ENCODE measurements at places on chromosomes 5 and 9.
A peak's percentile ranks its signal among the peaks of the same experiment; 100 is the strongest.

DNA sequence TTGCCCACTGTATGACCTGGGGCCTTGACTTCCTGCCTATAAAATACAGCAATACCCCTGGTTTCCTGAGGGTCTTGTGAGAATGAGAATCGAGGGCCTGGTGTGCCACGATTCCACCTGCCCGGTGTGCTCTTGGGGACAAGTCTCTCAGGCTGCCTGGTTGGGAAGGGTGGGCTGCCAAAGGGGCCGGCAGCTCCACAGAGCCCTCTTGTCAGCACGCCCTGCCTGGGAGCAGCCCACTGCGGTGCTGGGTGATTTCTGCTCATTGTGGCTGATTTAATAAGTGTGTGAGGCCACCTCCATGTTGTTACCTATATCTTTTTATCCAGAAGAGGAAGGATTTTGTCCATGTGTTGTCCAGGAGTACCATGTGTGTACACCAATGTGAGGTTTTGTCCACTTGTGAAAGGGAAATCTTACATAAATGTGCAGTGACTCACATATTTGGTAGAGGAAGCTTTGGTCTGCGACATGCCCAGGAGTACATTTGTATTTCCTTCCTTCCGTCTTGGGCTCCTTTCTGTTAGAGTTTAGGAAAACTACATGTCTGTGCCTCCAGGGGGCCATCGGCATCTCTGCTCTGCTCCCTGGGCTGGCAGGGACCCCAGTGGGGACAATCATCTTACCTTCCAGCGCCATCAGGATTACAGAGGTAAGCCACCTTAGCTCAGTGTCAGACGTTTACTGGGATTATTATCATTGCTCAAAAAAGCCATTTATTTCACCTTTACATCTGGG is 108.6 kb downstream of the PHF2 start:
- DNase-seq, result no peak

DNA sequence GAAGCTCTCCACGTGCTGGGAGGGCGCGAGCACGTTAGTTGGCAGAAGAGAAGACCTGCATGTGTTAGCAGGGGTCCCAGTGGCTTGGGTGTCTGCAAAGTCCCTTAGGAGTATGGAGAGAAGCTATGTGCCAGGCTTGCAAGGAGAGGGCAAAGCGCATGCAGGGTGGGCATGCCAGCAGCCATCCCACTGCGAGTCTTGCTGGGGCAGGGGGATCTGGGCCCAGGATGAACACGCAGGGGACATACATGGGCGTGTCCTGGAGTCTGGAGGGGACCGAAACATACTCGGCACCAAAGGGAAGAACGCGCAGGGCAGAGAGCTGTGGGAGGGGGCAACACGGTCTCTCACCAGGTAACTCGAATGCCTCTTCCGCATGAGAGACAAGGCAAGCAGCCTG is 43.6 kb upstream of the IPPK start:
- no peak for DNase-seq

DNA sequence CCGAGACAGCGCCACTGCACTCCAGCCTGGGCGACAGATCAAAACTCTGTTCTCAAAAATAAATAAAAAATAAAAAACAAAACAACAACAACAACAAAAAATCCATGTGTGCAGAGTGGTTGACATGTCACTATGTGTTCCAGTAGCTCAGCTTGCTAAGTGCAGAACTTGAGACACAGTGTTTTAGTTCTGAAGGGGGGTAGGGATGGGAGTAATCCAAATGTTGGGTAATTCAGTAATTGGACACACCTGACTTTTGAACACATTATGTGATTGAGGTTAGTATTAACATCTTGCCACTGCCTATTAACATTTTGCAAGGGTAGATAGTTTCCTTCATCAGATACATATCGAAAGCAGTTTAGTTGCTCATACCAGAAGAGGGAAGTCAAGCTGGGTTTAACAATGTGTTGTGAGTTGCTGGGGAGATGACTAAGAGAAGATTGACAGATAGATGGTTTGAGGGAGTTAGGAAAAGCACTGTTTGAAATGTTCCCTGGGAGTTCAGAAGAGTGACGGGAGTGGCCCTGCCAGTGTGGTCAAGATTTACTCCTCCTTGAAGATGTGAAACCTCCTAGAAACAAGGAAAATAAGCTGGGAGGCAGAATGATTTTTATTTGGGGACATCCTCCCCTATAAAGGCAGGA is 928 bp downstream of the HACD4 start:
- DNase-seq, result peak; percentile 69

- DNase-seq, result no peak
Measured at GRCh38 chr5:170403675-170404074, 14.5 kb upstream of the KCNMB1 start.

GRCh38 chr9:133532937-133533668 is 1.4 kb upstream of the ADAMTSL2 start:
- DNase-seq, result peak; percentile 78

DNA sequence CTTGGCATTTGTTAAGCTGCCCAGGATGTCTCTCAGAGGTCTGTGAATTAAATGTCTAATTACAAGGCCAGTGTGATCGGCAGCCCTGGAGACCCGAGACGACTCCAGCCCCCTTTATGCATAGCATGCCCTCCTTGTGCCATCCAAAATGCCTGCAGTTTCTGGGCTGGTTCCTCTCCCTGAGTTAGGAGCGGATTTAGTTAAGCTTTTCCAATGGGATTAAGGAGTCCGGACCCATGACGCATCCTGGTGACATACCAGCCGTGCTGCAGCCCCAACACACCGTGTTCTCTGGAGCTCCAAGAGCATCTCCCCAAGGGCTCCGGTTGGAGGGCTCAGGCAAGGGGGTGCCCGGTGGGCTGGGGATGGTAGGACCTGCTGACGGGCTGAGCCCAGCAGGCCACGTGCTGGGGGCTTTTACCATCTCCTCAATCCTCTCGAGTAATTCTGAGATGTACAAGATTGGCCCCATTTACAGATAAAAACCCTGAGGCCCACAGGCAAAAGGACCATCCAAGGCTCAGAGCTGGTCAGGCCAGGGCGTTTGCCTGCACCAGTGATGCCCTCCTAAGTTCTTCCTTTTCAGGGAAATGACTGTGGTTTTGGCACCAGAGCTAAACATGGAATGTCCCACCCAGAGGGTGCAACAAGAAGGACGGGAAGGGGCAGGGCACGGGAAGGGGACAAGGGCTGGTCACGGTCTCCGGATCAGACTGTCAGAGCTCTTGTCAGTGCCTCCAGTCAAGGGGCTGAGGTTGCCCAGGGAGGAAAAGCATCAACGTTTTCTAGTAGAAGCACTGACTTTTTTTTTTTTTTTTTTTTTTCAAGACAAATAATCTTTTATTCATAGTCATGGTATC is 82.6 kb upstream of the PHYKPL start:
- DNase-seq, result no peak

GRCh38 chr5:44538797-44539601 is 149.8 kb upstream of the FGF10 start:
- no peak for DNase-seq

GRCh38 chr9:24552526-24553182 is 7.0 kb upstream of the IZUMO3 start:
- no peak for DNase-seq

GRCh38 chr5:52607227-52607824 is 180.4 kb upstream of the ITGA1 start:
- DNase-seq, result no peak

DNA sequence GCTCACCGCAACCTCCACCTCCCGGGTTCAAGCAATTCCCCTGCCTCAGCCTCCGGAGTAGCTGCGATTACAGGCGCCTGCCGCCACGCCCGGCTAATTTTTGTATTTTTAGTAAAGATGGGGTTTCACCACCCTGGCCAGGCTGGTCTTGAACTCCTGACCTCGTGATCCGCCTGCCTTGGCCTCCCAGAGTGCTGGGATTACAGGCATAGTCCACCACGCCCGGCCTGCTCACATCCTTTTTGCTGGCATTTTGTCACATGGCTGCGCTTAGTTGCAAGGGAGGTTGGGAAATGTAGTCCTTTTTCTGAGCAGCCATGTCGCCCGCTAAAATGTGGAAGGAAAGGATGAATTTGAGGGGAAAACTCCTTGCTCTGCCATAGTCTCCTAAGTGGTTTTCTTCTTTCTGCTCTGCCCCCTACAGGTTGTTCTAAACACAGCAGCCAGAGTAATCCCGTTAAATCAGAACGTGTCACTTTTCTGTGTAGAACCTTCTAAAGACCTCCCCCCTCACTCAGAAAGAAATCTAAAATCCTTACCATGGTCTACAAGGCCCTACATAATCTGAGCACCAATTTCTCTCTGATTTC is 57.8 kb upstream of the HSPA9 start:
- DNase-seq, result peak; percentile 59

- peak; percentile 42 for DNase-seq
Measured at GRCh38 chr5:172165465-172165864, 22.6 kb downstream of the STK10 start.

DNA sequence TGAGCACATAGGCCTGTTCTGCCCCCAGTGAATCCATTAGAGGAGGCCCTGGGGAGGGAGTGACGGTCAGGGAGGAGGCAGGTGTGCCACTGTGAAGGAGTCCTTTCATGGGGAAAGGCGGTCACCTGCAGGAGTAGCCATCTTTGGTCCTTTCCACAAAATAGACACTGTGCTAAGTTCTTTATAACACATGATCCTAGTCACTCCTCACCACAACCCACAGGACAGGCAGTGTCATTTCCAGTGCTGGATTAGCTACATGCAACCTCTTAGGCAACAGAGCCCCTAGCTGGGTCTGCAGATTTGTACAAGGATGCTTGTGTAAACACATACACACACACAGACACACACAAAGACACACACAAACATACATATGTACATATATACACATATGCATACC is 18.3 kb downstream of the DOCK2 start:
- no peak for DNase-seq

- no peak for DNase-seq
Measured at GRCh38 chr9:128233817-128234406, 30.7 kb downstream of the DNM1 start.

- no peak for DNase-seq
Measured at GRCh38 chr9:93693129-93693528, 116.7 kb downstream of the PHF2 start.

DNA sequence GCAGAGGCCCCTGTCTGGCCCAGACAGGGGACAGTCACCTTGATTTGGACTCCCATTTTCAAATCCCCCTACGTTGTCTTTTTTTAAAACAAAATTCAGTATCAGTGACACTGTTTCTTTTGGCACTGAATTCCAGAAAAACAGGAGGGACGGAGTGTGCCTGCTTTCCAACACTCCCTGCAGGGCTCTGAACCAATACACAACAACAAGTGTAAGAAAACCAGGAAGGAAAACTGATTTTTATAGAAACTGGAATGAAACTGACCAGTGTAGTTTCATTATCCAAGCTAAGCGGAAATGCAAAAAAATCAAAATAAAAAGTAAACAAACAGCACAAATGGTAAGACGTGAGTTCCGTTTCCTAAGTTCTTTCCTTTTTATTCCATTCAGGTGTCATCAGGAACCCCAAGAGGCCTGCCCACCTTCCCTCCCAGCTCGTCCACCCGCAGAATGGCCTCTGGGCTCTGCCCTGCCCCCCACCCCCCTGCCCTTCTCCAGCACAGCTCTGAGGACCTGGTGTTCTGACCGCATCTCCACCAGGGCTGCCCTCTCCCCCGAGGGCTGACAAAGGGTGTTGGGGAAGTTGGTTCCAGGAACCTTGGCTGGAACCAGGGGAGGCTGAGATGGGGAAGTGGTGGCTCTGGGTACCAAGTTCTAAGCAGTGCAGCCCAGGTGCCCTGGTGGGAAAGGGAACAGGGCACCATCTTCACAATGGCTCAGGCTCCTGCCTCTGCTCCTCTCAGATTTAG is 73.6 kb downstream of the PSD2 start:
- DNase-seq, result no peak

GRCh38 chr5:6311568-6312501 is 66.5 kb downstream of the MED10 start:
- no peak for DNase-seq

- DNase-seq, result no peak
Measured at GRCh38 chr5:40309851-40310250, 369.9 kb upstream of the PTGER4 start.

DNA sequence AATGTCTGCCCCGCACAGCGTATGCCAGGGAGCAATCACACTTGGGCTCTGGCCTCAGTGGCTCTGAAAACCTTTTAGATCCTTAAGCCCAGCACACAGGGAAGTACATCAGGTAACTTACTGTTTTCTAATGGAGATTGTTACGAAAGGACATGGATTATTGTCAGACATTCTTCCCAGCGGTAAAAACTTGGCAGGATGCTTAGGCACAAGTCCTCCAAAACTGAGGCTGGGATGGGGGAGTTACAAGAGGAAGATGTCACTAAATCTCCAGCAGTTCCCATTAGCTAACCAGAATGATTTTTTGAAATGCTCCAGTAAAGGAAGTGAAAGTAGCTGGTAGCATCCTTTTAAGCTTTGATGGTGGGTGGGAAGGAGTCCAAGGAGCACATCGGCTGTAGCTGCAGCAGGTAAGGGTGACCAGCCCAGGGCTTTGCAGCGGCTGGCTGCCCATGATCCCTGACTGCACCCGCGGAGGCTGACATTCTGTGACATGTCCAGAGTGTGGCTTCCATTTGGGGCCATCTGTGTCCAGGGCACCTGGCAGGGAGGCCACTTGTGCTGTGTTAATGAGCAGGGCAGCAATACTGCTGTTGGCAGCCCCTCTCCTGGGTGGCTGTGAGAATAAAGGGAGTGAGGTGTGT is 165.8 kb downstream of the GADD45G start:
- no peak for DNase-seq

GRCh38 chr9:92807031-92807756 is 42.6 kb upstream of the BICD2 start:
- no peak for DNase-seq

DNA sequence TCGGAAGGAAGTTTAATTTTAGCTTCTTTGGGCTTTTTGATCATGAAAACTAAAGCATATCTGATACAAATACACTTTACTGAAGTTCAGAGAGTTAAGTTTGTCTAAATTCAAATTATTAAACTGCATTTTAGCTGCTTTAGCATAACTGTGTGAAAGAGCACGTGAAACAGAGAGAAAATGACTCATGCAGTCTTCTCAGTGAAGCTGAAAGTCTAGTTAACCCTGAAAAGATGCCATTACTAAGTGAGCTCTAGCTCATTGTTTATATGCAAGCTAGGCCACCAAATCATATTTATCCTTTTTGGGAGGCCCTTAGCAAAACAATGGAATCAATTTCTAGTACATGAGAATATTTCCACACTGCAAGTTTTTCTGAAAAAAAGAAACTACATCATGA is 27.6 kb downstream of the TPD52L3 start:
- DNase-seq, result peak; percentile 53

- no peak for DNase-seq
Measured at GRCh38 chr5:102595332-102595731, 96.5 kb upstream of the SLCO6A1 start.

DNA sequence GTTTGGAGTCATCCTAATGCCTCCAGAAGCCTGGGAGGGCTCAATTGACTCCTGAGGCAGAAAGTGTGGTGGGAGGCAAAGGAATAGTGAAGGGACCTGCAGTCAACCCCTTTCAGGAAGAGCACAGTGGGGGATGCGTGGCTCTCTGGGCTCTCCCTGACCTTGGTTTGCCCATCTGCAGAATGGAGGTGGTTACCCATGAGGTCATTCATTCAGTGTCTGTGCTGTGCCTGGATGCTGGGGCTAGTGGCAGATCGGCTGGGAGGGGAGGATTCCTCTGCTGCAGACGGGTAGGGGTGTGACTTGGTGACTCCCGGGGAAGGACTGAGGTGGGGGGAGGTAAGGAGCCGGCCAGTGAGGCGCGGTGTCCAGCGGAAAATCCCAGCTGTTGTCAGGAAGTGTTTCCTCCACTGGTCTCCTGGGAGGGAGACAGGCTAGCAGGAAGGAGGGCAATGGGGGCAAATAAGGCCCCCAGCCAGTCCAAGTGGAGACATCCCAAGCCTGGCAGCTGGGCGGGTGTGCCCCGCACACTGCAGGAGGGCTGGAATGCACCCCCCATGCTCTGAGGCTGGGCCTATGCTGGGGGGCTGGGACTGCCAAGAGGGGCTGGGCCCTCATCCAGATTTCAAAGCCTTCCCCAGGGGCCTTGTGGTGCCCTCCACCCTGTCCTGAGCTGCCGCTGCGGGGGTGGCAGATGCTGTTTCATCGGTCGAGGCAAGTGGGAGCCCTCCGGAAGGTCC is 10.9 kb downstream of the CXXC5 start:
- DNase-seq, result peak; percentile 52

All from GM12865 (cell line).